AG09319 (cell line): ENCODE measurements at places on chromosomes 4 and X.

DNA sequence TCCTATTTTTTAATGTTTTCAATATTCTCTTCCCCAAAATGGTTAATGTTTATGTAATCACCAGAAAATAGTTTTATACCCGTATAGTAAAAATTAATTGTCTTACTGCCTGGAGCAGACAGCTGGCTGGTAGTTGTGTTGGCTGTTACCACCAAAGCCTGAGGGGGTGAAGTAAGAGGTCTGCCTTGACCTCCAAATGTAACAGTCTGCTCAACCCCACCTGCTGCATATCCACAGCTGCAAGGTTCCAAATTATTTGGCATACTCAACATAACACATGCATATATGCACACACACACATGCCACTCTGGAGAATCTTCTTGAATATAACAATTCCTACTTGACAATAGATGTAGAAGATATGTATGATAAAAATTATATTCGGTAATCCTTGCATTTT is 624.3 kb downstream of the ADGRL3 start:
- no peak for DNase-seq

- peak; percentile 5 for DNase-seq
These were observed 32.7 kb upstream of the AMBN start for GRCh38 chr4:70559211-70559830.

GRCh38 chr4:136012220-136012619 is 1520.1 kb downstream of the PCDH18 start:
- DNase-seq: no peak

DNA sequence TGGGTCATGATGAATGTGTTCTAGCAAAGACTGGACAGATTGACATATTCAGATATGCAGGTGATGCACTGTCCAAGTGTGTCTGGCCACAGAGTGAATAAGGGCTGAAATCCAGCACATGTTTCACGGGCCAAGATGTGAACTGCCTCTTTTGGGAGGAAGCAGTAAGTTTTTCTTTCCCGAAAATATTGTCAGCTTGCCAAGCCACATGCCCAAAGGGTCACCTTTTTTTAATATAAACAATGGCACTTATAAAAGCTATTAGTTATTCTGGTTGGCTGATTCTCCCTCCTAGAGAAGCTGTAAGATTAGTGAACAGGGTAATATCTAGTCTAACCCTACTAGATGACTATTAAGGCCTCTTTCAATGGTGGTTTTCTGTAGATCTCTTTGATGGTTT is 1.5 kb upstream of the EDNRA start:
- DNase-seq: no peak

DNA sequence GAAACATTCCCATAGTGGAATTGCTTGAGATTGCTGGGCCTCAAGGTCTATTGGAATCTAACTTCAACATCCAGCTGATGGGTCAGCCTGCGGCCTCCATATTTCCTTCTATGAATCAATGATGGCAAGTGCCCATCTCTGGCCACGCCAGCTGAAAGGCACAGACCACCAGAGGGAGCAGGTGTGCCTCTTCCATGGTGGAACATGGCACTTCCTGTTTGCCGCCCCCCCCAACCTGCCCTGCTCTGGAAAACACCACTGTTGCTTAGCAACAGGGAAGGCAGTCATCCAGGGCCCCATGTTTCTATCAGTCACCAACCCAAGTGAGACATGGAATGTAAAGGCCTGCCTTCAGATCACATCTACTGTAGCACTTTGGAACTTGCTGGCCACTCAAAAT is 11.6 kb downstream of the PAGE4 start:
- no peak for DNase-seq
